Thymus (tissue), 14 donors: ENCODE measurements at places on chromosomes 16 and 17. TPM values are rescaled to one million over a fixed set of nuclear protein-coding genes. Genes with fewer than 3 reads are reported as not detected.
A peak's percentile ranks its signal among the peaks of the same experiment; 100 is the strongest.

- H3K36me3 ChIP-seq: no peaks in the 10 kb centered on the region
- H3K27ac ChIP-seq: no peak overlapping the region
- no peak for DNase-seq
- H3K4me3 ChIP-seq: peak overlapping the region; percentile 74
- peaks cover 32% of the 10 kb centered on the region for H3K4me1 ChIP-seq
These were observed 2.1 kb upstream of the IRX5 start for GRCh38 chr16:54928411-54929089.

DNA sequence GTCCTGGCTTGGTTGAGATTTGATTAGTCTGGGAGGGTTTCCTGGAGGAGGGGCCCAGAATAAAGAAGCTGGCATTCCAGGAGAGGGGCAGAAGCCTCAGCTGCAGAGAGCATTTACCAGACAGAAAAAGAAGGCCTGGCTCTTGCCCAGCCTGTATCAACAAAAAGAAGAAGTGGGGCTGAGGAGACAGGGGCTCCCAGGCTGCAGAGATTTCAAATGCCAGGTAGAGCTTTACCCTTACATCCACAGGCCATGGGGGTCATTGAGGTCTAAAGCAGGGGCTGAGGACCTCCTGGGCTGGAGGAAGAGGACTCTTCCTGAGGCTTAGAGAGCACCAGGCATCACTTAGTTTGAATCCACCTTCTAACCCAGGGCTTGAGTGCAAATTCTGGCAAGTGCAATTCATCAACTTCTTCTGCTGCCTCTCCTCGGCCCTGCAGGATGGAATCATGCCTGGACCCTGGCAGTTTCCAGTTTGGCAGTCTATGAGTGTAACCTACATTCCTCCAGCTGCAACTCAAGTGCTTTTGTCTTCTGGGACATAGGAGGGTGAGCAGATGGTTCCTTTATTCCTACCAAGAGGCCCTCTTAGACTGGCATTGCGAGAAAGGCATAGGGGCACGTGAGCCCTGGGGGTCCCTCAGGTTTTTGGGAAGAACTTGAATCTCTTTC is 15.3 kb downstream of the CA7 start:
- no peak overlapping the region for H3K27ac ChIP-seq
- no peaks in the 10 kb centered on the region for H3K27me3 ChIP-seq
- no peak overlapping the region for H3K4me3 ChIP-seq

GRCh38 chr17:57957120-57957850 is 2.1 kb upstream of the CUEDC1 start:
- no peak for DNase-seq
- no peak overlapping the region for H3K27ac ChIP-seq
- H3K4me3 ChIP-seq: no peak overlapping the region
- no peaks in the 10 kb centered on the region for H3K36me3 ChIP-seq

DNA sequence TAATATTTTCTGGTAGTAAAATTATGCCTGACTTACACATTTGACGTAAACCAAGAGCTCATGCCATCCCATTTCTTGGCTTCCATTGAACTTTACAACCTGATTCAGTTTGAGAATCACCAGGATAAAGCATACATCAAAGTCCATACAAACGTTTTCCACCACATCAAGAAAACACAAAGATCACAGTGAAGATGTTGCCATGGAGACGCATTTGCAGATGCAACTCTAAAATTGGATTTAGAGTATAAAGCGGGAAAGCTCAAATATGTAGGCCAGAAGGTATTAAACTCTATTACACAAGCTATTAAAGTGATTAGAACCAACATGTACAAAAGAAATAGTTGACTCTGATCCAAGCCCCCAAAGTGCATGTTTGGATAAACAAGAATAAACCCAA is 10.4 kb downstream of the C16orf46 start:
- no peak overlapping the region for H3K4me3 ChIP-seq
- no peak overlapping the region for H3K27ac ChIP-seq
- H3K4me1 ChIP-seq: no peaks in the 10 kb centered on the region
- peak; percentile 46 for DNase-seq

GRCh38 chr16:8426569-8426968 is 163.7 kb downstream of the TMEM114 start:
- no peak overlapping the region for H3K27ac ChIP-seq
- no peak overlapping the region for H3K4me3 ChIP-seq
- no peaks in the 10 kb centered on the region for H3K36me3 ChIP-seq
- DNase-seq: no peak
- H3K4me1 ChIP-seq: no peaks in the 10 kb centered on the region

GRCh38 chr16:79810449-79811189 is 210.1 kb upstream of the MAF start:
- peaks cover 3% of the 10 kb centered on the region for H3K4me1 ChIP-seq
- peak overlapping the region; percentile 41 for H3K27ac ChIP-seq
- no peaks in the 10 kb centered on the region for H3K27me3 ChIP-seq
- no peaks in the 10 kb centered on the region for H3K36me3 ChIP-seq

Gene KRT25
- 0.19 TPM for total RNA-seq

Gene MYH8
- total RNA-seq: 1.2 TPM

Gene GAST
- total RNA-seq: 5.0 TPM

Gene AOC3
- 1.2 TPM for total RNA-seq
